ENCODE measurements at places on chromosomes 3 and 15. TPM values are rescaled to one million over a fixed set of nuclear protein-coding genes. Genes with fewer than 3 reads are reported as not detected.

Gene MYL3
- total RNA-seq = 0.82 TPM

Gene NIPA2
- total RNA-seq = 60.9 TPM

Gene PP2D1
- not detected for total RNA-seq

DNA sequence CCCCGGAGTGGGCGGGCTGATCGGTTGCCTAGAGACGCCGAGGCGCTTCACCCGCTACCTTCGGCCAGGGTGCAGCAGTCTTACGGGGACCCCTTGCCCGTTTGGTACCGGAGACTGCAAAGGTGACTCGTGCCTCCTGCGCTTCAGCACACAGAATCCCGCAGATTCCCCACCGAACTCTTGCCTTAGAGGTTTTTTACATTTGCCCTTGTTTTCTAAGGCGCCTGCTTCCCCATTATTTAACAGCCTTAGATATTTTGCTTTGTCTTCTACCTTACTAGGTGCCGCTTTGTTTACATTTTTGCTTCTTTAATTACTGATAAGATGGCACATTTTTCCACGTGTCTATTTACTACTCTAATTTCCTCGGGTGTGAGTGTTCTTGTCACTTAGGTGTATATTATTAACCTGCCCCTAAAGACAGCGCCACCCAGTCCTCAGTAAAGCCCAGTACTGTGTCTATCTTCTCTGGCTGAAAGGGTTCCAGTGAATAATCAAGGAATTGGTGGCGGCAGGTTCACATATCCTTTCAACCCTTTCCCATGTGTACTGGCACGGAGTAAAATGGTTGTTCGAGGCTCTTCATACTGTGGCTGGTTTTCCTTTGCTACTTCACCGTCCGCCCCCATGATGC lies 573 bp upstream of the CEP152 start:
- DNase-seq = no peak
- H3K4me3 ChIP-seq = peak overlapping the region; percentile 92
- no peaks in the 10 kb centered on the region for H3K27me3 ChIP-seq
- H3K27ac ChIP-seq = no peak overlapping the region
- H3K4me1 ChIP-seq = peaks cover 20% of the 10 kb centered on the region
- H3K36me3 ChIP-seq = no peaks in the 10 kb centered on the region

GRCh38 chr3:67654099-67654843 lies at the start of gene SUCLG2:
SUCLG2 (minus strand) TSS chr3:67654612; CDS start chr3:67654586, 26 bp downstream.
- peak within 1 kb of the TSS; percentile 77 for H3K4me3 ChIP-seq
- no peaks in the 10 kb centered on the region for H3K27me3 ChIP-seq
- peaks cover 20% of the 10 kb centered on the region for H3K4me1 ChIP-seq

GRCh38 chr15:66901336-66902100 lies 163.9 kb upstream of the SMAD3 start:
- H3K4me3 ChIP-seq = no peak overlapping the region
- no peak for DNase-seq
- H3K4me1 ChIP-seq = peaks cover 15% of the 10 kb centered on the region
- H3K36me3 ChIP-seq = peaks cover 4% of the 10 kb centered on the region
- no peaks in the 10 kb centered on the region for H3K27me3 ChIP-seq

DNA sequence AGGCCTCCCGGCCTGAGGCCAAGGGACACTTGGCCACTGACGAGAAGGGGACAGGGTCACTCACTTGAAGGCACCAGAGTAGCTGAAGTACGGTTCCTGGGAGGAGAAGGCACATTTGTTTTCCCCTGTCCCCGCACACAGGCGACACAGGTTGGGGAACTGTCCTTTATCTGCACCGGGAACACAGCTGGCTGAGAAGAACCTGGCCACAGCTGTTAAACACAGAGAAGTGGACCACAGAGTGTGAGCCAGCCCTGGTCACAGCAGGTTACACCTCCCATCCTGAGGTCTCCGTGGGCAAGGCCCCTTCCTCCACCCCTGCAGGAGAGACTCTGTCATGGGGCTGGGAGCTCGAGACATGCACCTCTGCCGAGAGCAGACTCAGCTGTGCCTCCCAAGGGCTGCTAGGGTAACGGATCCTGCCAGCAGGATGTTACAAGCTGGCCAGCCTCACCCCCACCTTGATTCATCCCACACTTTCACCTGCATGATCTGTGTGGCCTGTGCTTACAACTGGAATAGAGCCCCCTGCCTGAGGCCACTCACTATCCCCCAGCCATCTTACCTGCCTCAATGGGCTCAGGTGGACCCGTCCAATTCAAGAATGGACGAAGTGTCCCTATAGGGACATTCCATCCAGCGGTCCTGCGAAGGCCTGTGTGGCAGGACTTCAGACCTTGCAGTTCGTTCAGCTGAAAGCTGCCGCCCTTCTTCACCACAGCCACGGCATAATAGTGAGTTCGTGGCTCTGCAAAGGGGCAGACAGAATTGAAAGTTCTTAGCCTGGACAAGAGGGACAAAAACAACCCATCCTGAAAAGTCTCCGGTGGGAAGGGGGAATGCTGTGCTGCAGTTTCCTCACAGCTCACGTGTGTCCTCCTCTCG lies 9.2 kb downstream of the LTF start:
- no peaks in the 10 kb centered on the region for H3K4me1 ChIP-seq
- no peaks in the 10 kb centered on the region for H3K36me3 ChIP-seq
- no peak overlapping the region for H3K27ac ChIP-seq
- DNase-seq = no peak

DNA sequence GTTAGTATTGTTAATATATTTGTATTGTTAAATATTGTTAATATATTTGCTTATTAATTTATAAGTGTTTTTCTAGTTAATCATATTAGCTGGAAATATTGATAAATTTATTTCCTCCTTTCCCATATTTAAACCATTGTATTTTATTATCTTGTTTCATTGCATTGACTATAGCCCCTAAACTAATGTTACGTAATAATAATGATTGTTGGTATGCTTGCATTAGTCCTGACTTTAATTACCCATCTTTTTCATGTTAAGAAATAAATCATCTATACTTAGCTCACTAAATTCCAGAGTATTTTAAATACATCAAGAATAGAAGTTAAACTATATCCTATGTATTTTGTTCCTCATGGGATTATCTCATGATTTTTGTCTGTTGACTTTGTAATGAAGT lies 368.2 kb downstream of the LSAMP start:
- no peaks in the 10 kb centered on the region for H3K4me1 ChIP-seq
- H3K27me3 ChIP-seq = no peaks in the 10 kb centered on the region
- H3K36me3 ChIP-seq = no peaks in the 10 kb centered on the region
- H3K4me3 ChIP-seq = no peak overlapping the region

DNA sequence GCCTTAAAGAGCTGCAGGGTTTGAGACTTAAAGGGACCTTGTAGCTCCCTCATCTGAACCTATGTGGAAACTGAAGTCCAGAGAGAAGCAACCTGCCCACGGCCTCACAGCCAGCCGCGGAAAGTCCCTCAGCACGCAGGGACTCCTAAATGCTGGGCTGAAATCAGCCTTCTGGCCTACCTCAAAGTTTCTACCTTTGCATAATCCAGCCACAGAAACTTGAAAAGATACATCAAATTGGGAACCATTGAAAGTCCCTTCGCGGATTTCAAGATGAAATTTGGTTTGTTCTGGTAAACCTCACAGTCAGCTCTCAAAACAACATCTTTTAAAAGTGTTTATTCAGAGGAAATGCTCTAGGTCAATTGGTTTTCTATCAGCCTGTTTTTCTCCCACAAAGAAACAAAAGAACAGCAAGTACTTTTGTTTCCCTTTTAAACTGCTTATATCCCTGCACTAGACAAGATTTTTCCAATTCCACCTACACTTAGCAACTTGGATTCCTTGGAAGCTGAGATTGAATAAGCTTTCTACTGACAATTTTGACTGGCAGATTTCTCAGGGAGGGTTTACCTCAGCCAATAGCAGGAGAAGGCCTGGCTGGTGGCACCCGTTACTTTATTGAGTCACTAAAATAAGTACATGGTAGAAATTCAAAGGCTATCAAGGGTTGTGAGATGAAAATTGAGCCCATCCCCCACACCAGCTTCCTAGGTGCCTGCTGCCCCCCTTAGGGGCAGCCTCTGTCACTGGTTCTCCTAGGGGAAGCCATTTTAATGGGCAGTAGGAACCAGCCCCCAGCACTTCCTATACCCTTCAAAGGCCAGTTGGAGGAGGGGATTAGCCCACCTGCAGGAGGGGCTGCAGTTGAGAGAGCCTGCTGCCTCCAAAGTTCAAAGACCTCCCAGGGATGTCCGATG lies 171.2 kb downstream of the ADAMTS17 start:
- no peak overlapping the region for H3K27ac ChIP-seq
- H3K4me3 ChIP-seq = no peak overlapping the region

DNA sequence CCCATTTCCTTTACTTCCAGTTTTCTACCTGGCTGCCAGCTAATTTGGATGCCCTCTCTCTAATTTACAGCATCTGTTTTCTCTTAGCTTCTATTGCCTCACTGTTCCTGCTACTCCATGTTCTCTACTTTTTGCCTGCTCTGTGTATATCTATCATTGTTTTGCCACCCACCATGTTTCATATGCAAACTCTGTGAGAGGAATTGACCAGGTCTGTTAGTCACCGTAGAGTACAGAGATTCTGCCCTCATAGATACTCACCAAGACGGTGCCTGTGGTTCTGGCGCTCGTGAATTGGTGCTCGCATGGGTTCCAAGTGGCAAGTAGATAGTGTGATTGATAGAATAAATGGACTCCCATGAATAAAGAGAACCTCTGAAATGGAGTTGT lies 288.8 kb downstream of the CNTN6 start:
- H3K27ac ChIP-seq = no peak overlapping the region
- no peaks in the 10 kb centered on the region for H3K4me1 ChIP-seq
- H3K36me3 ChIP-seq = no peaks in the 10 kb centered on the region
- no peak for DNase-seq

- H3K4me3 ChIP-seq = no peak overlapping the region
- H3K27ac ChIP-seq = no peak overlapping the region
- no peaks in the 10 kb centered on the region for H3K27me3 ChIP-seq
- no peak for DNase-seq
Measured at GRCh38 chr3:96007650-96008195, 806.7 kb upstream of the EPHA6 start.

GRCh38 chr15:43270113-43270665 lies 3.5 kb upstream of the TGM5 start:
- peaks cover 66% of the 10 kb centered on the region for H3K27me3 ChIP-seq
- no peak for DNase-seq
- no peak overlapping the region for H3K4me3 ChIP-seq
- peaks cover 2% of the 10 kb centered on the region for H3K36me3 ChIP-seq
- no peak overlapping the region for H3K27ac ChIP-seq
- peaks cover 6% of the 10 kb centered on the region for H3K4me1 ChIP-seq

- H3K27ac ChIP-seq = no peak overlapping the region
- no peak for DNase-seq
- H3K36me3 ChIP-seq = no peaks in the 10 kb centered on the region
- peaks cover 6% of the 10 kb centered on the region for H3K4me1 ChIP-seq
- no peak overlapping the region for H3K4me3 ChIP-seq
Measured at GRCh38 chr15:39695793-39696192, 86.8 kb downstream of the FSIP1 start.

DNA sequence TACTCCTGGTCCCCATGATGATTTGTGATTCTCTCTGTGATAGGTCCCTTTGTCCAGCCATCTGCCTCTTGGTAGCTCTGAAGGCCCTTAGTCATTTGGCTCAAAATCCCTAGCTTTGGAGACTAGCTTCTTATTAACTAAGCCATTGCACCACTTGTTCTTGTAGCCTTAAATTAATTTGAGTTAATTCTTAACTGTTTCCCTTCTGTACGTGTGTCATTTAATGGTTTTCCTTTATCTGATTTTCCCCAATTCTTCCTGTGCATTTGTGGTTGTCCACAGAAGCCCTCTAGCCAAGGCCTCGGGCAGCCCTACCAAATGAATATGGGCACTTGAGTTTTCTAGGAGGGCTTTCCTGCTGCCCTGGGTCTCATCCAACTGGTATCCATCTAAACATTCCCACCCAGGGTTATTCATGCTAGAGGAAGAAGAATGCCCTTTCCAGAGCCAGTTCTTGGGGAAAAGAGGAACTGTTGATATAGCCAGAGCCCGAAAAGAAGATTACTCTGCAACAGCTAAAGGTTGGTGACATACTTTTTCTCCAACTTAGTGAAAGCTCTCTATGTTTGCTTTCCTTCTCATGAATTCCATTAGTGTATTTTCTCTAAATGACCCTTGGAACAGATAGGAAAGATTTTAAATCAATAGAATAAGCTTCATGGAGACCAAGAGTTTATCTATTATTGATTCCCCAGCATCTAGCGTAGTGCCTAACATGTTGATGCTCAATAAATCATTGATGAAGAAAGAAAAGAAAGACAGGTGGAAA lies 44.2 kb upstream of the ZBTB38 start:
- DNase-seq = no peak
- no peak overlapping the region for H3K4me3 ChIP-seq
- no peaks in the 10 kb centered on the region for H3K36me3 ChIP-seq
- H3K27ac ChIP-seq = no peak overlapping the region
- H3K27me3 ChIP-seq = no peaks in the 10 kb centered on the region

DNA sequence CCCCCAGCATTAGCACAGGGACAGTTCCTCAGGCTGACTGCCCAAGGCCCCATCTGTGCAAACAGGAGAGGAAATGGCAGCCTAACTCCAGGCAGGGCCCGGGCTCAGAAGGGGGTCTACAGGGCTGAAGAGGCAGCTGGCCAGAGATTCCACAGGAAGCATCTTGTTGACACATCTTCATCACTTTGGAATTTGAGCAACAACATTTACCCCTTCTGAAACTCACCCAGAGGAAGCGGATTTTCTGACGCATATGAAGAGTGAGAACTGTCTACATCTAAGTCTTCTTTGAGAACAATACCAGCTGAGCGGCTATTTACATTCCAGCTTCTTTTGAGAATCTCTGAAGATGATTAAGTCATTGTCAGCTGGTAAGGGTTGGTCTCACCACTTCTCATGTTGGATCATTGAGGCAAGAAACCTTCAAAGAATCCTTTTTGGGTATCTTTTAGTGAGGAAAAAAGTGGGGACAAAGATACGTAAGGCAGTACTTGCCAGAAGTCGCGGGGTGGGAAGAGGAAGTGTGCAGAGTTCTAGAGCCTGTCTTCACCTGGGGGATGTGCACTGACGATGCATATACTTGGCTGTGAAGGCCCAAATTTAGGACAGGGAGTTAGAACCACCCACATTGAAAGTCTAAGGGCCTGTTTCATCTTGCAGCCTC lies 25.4 kb upstream of the SRP14 start:
- no peak overlapping the region for H3K4me3 ChIP-seq
- peak overlapping the region; percentile 78 for H3K27ac ChIP-seq
- H3K36me3 ChIP-seq = peaks cover 2% of the 10 kb centered on the region
- no peaks in the 10 kb centered on the region for H3K27me3 ChIP-seq

GRCh38 chr3:47399531-47400270 lies 18.9 kb downstream of the PTPN23 start:
- no peak for DNase-seq
- no peaks in the 10 kb centered on the region for H3K36me3 ChIP-seq
- no peak overlapping the region for H3K27ac ChIP-seq
- H3K4me3 ChIP-seq = no peak overlapping the region

- H3K27me3 ChIP-seq = no peaks in the 10 kb centered on the region
- H3K4me1 ChIP-seq = peaks cover 6% of the 10 kb centered on the region
- no peak overlapping the region for H3K4me3 ChIP-seq
- H3K36me3 ChIP-seq = no peaks in the 10 kb centered on the region
- H3K27ac ChIP-seq = no peak overlapping the region
Measured at GRCh38 chr3:55074796-55075195, 146.9 kb upstream of the LRTM1 start.

- H3K36me3 ChIP-seq = no peaks in the 10 kb centered on the region
- H3K27me3 ChIP-seq = no peaks in the 10 kb centered on the region
- H3K4me1 ChIP-seq = no peaks in the 10 kb centered on the region
- no peak overlapping the region for H3K27ac ChIP-seq
- DNase-seq = no peak
- H3K4me3 ChIP-seq = no peak overlapping the region
Measured at GRCh38 chr3:48194446-48195071, 6.3 kb upstream of the CDC25A start.
